ENCODE measurements at places on chromosomes 7 and 10.

GRCh38 chr10:30842185-30842584 is 189.5 kb downstream of the ZNF438 start:
- no peak for DNase-seq

DNA sequence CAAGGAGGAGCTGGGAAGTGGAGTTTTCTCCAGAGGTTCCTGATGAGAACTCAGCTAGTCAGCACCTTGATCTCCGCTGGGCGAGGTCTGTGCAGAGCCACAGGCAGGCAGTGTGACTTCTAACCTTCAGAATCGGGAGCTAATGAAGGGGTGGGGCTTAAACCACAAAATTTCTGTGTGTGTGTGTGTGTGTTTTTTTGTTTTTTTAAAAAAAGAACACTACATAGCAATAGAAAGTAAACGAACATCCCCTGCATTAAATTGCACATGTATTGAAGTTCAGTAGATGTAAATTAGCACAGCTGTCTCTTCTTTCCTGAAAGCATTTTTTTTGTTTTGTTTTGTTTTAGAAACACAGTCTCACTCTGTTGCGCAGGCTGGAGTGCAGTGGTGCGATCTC is 46.2 kb downstream of the RBM17 start:
- peak; percentile 66 for DNase-seq

- no peak for DNase-seq
These were observed 234.3 kb downstream of the ADAM12 start for GRCh38 chr10:126153711-126154628.

DNA sequence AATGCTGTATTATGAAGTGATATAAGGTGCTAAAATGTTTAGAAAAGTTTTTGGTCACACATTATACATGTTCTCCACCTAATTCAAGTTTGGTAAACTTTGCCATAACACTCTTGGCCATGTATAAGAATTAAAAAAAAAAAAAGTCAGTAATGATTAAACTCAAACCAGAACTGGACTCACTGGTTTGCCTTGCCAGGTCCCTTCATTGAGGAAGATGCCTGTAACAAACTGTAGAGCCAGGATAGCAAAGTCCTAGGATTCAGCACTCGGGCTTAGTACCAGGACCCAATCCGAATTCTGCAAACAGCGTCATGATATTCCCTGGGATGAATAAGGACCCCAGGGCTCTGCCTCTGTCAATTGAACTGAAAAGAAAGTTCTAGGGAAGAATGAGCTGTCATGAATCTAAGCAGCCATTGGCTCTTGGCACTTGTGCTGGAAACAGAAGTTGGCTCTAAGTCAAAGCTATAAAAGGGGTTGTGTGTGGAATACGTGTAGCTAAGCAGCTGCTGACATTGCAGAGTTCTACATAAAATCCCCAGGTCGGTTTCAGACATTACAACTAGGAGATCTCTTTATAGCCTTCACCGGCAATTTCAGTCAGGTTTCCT is 216.9 kb downstream of the C7orf25 start:
- no peak for DNase-seq

DNA sequence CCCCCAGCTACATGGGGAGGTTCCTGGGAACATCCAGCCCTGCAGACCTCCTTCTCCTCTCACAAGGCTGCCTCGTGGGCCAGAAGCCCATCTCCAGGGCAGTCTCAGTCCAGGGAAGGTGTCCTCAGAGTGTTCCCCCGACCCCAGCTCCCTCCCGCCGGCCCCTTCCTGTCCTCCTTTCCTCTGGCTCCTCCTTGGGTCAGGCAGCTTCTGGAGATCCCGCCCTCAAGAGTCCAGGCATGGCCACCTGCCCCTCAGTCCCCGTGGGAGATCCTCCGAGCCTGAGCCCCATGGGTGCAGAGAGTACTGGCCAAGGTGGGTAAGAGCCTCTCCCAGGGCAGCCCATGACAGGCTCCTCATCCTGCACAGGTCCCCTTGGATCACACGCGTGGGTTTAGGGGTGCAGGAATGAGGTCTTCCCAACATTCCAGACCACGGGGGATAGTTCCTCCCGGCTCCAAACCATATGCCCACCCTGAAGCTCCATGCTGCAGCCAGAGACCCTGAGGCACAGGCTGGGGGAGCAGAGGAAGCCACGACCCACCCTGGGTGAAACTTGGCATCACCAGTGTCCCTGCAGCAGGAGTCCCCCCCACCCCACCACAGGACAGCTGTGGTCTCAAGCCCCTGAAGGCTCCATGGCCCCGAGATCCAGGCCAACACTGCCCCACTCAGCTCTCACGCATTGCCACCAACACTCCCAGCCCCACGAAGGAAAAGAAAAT is 65.5 kb downstream of the OAT start:
- no peak for DNase-seq

GRCh38 chr10:94046098-94046497 is 52.4 kb downstream of the PLCE1 start:
- no peak for DNase-seq

DNA sequence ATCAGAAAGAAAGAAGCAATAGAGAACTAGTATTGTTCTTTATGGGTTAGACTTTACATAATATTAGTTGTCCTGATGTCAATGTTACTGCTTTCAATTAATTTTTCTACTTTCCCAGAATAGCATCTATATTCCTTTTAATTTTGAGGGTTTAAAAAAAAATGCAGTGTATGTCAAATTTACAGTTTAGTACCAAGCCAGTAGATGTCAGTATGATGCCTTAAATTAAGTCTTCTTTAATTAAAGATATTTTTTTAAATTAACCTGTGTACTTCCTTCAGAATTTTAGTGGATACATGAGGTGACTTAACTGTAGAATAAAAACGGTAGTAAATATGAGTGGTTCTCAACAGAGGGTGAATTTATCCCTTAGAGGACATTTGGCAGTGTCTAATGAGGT is 35.2 kb upstream of the STOX1 start:
- no peak for DNase-seq

- DNase-seq: no peak
These were observed 357.5 kb upstream of the SHH start for GRCh38 chr7:156169474-156170370.

DNA sequence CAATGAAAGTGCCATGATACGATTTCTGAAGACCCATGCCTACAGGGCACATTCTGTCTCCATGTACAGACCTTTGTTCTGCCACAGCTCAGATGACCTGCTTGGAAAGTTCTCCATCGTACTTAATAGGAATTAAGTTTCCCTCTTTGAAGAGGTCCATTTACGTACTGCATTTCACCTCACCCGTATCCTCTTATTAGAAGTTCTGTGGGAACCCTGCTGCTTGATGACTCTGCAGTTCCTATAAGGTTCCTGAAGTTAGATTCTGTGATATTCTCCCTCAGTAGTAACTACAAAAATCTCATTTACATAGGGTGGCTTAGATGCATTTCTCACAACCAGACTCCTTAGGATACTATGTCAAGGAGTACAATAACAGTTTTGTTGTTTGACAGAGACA is 50.9 kb downstream of the MINDY3 start:
- DNase-seq: no peak

- no peak for DNase-seq
These were observed 687.3 kb downstream of the KCNMA1 start for GRCh38 chr10:76950354-76950753.

DNA sequence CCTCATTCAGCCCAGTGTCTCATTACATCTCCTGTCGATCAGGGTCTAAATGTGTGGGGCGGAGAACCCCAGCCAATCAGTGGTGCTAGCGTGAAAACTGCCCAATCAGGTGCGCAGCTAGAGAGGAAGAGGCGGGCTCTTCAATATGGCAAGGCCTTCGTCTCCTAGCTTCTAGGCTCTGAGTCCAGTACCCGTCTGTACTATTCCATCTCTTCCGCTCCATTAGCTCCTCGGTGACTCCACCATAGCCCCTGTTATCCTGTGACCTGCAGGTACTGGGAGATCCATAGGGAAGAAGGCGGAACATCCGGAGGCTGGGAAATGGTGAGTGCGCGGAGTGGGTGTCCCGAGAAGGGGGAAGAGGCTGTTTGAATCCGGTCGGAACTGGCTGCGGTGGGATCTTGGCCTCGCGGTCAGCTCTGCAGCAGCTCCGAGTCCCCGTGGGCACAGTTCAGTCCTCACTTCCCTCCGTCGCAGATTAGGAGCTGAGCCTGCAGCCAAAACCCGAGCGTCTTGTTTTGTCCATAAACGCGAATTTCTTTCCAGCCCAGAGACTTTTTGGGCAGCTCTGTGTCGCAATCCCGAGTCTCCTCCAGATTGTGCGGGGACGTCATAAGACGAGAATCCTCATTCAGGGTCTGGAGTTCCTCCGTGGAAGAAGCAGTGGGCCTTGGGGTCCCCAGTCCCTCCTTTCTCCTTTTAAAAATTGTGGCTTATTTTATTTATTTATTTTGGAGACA is at the start of gene ZNF727:
Gene ZNF727, plus strand, starts transcription at position 134 of the 740 bp plus-strand sequence. Its CDS starts 188 bp downstream, at position 322.
- peak; percentile 20 for DNase-seq

DNA sequence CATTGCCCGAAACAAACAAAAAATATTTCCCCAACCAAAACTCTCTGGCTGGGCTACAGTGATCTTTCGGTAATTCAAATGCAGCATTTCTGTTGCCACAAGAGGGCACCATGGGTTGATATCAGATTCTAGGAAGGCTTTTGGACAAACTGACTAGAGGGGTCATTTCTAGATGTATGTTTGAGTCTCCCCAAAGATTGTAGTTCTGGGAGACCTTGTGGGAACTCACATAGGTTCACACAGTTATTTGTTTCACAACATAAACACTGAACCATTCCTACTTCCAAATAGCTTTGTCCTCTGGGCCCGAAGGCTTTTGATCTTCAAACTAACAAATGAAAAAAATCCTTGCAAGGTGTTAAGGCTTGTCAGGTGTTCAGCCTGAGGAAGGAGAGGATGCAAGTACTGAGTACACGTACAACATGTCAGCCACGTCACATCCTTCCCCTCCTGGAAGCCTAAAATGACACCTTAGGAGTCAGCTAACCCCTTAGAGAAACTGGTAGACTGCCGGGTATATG is 37.0 kb upstream of the IL15RA start:
- DNase-seq: peak; percentile 76

DNA sequence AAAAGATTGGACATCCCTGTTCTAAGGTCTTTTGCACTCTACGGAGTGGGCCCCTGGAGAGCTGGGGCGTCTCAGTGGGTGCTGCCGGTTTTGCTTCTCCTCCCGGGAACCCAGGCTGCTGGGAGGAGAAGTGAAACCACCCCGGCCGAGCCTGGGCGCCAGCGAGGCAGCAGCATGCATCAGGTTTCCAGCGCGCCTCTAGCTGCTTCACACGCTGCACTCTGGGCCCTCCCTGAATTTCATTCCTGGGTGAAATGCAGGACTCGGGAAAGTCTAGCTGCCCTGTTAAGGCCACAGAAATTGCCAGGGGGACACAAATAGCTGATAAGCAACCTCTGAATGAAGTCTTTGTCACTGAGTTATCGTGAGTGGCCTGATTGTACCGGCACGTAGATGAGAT is 127.4 kb downstream of the TRRAP start:
- no peak for DNase-seq

GRCh38 chr10:32981760-32982159 is 23.7 kb upstream of the ITGB1 start:
- DNase-seq: peak; percentile 47

DNA sequence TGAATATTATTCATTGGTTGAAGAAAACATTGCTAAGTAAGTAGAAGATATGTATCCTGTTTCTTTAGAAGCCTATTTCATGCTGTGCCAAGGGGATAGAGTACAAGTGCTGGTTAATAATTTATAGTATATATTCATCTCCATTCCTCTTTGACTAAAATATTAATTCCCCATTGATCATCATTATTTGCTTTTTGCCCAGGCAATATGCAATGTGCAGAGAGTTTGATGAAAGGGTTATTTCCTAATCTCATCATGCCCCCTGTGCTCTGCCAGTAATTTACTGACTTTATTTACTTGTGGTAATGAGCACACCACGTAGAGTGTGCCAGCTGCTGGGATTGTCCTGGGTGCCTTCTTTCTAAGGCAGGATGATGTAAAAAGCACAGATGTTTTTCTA is 180.9 kb downstream of the REEP3 start:
- no peak for DNase-seq

DNA sequence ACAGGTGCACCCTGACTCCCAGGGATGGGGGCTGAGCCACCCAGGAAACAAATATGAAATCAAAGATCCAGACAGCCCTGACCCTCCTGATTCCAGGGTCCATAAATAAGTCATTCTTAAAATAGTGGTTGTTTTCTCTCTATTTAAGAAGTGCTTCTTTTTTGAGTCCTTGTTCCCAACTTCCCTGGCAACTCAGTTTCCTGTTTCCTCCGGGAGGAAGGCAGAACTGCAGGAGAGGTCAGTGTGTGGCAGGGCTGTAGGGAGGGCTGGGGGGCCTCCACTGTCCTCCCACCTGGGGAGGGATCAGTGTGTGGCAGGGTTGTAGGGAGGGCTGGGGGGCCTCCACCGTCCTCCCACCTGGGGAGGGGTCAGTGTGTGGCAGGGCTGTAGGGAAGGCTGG is 88.7 kb upstream of the PDGFA start:
- DNase-seq: no peak

DNA sequence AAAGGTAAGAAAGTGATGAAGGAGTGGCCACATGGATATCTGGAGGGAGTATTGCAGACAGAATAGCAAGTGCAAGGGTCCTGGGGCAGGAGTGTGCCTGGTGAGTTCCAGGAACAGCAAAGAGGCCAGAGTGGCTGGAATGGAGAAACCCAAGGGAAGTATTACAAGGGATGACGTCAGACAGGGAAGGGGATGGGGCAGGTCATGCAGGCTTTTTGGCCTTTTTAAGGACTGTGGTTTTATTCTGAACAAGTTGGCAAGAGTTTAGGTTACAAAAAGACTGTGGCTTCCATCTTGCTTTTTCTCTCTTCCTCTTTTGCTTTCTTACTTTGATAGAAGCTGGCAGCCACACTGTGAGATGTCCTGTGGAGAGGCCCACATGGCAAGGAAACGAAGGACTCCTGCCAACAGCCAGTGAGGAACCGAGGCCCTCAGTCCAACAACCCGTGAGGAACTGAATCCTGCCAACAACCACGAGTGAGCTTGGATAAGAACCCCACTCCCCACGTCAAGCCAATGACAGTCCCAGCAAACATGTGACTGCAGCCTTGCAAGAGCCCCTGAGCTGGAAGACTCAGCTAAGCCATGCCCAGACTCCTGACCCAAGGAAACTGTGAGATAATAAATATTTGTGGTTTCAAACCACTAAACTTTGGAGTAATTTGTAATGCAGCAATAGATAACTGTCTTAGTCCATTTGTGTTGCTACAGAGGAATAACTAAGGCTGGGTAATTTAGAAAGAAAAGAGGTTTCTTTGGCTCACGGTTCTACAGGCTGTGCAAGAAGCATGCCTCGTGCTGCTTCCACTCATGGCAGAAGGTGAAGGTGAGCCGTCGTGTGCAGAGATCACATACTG is 19.8 kb upstream of the KDM7A start:
- DNase-seq: no peak

GRCh38 chr10:78045237-78045636 is 11.6 kb downstream of the RPS24 start:
- no peak for DNase-seq

All from CD4-positive, alpha-beta T cell treated with Interleukin-12 subunit alpha and Interleukin-12 subunit beta, for 1 hour (primary cell).